Activated CD8-positive, alpha-beta memory T cell treated with anti-CD3 and anti-CD28 coated beads for 4 hours (primary cell): ENCODE measurements at places on chromosomes 16 and 17.

GRCh38 chr17:83002118-83002805 is 77.1 kb upstream of the METRNL start:
- DNase-seq = no peak

- DNase-seq = no peak
These were observed 32.2 kb downstream of the HSD17B2 start for GRCh38 chr16:82067042-82067803.

DNA sequence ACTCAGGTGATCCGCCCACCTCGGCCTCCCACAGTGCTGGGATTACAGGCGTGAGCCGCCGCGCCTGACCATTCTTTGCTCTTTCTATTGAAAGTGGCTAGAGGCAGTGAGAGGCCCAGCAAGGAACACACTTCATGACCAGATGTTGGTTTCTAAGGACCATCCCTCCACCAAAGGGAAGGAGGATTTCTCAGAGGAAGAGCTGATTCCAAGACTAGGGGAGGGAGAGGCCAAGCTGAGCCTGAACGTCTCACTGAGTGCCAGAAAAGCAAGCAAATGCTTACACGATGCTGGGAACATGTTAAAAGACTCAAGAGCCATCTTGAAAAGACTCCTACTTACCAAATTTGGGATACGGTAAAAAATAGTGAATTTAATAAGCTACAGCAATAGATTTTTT is 79.2 kb downstream of the MRM3 start:
- no peak for DNase-seq

DNA sequence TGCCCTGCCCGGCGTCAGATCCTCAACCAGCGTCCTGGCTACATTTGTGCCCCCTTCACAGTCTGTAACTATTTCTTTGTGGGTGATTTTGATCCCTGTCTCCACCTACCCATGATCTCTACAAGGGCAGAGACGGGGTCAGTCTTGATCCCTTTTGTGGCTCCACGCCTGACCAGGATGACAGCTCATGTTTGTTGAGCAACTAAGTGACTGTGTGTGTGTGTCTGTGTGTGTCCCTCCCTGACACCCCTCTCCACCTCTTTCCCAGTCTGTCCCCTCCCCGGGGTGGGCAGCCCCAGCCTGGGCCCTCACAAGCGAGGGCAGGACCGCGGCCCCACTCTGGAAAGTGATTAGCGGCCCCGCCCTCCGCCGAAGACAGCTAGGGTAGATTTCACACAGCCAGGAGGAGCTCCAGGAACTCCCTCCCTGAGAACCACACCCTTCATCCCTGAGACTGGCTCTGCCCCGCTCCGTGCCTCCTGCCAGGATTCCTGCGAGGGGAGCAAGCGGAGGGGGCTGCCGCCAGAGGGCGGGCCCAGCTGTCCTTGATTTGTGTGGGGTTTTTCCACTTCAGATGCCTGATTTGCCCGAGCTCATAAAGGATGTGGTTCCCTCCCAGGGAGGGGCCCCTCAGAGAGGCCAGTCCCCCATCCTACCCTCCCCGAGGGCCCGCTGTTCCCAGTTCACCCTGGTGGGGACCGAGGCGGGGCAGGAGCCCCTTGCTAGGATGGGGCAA is 5.3 kb upstream of the HS3ST6 start:
- no peak for DNase-seq

DNA sequence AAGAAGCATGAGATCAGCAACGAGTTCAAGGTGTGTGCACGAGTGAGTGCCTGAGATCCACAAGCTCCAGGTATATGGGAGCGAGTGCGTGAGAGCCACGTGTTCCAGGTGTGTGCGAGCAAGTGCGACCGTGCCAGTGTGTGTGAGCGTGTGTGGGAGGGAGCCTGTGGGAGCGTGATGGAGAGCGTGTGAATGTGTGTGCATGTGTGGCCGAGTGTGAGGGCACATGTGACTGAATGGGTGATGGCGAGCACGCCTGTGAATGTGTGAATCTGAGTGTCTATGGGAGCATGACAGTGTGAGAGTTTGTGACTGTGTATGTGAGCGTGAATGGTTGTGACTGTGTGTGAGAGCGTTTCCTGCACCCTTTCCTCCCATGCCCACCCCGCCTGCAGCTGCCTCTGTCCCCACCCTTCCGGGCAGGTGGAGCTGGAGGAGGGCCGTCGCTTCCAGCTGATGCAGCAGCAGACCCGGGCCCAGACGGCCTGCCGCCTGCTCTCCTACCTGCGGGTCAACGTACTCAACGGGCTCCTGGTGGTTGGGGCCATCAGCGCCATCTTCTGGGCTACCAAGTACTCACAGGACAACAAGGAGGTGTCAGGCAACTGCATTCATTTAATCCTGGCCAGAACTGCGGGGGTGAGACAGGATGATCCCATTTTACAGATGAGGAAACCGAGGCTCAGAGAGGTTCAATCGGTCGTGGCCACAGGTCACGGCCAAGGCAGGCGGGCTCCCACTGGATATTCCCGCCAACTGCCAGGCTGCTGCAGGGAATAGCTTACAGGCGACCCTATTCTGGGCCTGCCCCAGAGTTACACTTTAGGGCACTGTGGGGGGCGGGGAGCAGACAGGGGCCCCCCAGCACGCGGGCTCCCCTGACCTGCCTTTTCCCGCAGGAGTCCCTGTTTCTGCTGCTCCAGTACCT is 3.7 kb downstream of the TMC8 start:
- DNase-seq = peak; percentile 52

GRCh38 chr17:59676716-59677115 is 30.5 kb downstream of the PTRH2 start:
- DNase-seq = no peak

DNA sequence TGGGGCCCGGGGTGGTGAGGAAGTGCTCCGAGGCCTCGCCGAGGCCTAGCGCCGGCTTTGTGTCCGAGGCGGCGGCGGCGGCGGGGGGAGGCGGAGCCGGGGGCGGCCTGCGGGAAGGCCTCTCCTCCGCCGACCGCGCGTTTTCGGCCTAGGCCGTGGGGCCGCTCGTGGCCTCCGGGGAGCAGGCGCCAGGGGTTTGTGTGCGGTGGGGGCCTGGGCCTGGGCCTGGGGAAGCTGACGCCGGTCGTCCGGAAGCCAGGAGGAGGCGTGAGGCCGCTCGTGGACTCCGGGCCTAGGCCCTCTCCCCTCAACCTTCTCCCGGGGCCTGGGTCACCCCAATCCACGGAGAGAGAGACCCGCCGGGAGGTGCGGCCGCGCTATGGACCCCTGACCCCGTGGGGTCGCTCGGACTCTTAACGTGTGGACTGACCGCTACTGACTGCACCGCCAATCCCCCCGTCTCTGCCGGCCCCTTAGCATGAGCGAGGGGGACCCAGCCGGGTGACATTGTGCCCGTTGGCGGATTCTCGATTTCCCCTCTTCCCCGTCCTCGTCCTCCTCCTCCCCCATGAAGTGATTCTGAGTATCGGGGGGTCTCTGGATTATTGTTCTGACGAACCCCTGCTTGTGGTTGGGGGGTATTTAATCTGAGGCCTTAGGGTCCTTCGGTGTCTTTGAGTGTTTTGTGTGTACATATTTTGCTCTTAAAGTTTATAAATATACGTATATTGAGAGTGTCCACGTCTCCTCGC is 660 bp downstream of the RBBP6 start:
- peak; percentile 19 for DNase-seq

GRCh38 chr17:49511810-49512209 is 16.7 kb downstream of the NGFR start:
- DNase-seq = no peak

DNA sequence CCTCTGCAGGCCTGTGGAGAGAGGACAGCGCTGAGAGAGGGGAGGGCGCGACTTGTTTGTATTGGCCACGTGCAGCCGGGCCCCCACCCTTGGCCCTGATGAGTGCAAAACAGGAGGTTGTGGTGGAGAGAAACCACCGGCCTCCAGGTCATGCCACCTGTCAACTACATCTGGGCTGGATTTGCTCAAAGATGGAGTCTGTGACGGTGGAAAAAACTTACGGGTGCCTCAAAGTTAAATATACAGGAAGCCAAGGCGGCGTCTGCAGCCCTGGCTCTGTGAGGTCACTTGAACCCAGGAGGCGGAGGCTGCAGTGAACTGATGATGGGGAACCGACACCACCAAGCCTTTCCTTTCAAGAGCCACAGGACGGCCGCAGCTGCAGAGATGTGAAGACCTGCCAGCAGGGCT is 15.7 kb downstream of the C16orf74 start:
- DNase-seq = no peak

DNA sequence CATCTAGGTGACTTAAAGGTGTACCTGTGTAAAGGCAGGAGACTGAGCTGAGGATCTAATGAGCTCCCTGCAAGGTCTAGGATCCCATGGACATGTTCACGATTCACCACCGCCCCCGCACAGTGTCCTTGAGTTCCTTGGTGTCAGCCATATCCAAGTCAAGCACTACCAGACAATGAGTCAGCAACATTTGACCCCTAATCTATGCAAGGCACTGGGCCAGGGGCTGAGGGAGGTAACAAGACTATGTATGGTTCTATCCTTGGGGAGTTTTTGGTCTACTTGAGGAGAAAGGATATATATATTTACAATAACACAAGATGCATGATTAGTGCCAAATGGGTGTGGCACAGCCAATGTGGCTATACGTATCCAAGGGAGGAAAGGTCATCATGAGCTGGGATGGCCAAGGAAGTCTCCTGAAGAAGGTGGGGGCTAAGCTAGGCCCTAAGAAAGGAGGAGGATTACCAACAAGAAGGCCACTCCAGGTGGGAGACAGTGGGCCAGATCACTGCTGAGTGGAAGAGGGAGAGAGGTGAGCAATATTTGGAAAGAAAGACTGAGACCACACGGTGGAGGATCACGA is 35.0 kb downstream of the ITGB3 start:
- DNase-seq = no peak

DNA sequence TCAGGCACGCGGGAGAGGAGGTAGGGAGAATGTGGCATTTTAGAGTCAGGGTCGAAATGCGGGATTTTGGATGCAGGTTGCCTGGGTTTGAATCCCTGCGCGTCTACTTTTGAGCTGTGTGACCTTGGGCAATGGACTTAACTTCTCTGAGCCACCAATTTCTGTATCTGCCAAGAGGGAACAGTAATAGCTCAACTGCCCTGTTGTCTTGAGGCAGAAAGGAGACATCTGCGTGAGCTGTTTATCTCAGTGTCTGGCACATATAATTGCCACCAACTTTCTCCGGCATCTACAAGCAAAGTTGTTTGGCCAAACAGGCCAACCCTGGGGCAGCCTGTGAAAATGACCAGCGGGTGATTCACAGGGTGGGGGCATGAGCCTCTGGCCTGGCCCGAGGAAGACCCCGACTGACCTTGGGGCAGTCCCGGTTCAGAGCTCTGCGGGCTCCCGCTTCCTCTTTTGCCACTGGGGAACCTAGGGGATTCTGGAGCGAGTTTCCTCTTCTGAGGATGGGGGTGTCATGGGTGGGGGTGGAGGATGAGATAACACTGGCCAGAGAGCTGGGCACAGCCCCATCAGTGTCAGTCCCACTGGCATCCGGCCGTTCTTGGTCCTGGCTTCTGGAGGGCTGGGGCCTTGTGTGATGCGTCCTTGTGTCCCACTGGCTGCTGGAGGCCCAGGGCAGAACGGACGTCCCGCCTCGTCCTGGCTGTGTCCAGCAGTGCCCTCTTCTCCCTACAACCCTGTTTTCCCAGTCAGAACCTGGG is 1.3 kb downstream of the SNN start:
- DNase-seq = no peak

DNA sequence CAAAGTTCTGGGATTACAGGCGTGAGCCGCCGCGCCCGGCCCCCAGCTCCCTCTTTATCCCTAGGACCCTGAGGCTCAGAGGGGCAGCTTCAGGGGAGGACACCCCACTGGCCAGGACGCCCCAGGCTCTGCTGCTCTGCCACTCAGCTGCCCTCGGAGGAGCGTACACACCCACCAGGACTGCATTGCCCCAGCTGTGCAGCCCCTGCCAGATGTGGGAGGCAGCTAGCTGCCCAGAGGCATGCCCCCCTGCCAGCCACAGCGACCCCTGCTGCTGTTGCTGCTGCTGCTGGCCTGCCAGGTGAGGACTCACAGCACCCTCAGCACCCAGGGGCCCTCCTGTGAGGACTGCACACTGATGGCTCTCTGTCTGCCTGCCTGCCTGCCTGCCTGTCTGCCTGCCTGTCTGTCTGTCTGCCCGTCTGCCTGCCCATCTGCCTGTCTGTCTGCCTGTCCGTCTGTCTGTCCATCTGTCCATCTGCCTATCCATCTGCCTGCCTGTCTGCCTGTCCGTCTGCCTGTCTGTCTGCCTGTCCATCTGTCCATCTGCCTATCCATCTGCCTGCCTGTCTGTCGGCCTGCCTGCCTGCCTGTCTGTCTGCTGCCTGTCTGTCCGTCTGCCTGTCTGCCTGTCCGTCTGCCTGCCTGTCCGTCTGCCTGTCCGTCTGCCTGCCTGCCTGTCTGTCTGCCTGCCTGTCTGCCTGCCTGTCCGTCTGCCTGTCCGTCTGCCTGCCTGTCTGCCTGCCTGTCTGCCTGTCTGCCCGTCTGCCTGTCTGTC is 5.0 kb downstream of the GCGR start:
- no peak for DNase-seq

DNA sequence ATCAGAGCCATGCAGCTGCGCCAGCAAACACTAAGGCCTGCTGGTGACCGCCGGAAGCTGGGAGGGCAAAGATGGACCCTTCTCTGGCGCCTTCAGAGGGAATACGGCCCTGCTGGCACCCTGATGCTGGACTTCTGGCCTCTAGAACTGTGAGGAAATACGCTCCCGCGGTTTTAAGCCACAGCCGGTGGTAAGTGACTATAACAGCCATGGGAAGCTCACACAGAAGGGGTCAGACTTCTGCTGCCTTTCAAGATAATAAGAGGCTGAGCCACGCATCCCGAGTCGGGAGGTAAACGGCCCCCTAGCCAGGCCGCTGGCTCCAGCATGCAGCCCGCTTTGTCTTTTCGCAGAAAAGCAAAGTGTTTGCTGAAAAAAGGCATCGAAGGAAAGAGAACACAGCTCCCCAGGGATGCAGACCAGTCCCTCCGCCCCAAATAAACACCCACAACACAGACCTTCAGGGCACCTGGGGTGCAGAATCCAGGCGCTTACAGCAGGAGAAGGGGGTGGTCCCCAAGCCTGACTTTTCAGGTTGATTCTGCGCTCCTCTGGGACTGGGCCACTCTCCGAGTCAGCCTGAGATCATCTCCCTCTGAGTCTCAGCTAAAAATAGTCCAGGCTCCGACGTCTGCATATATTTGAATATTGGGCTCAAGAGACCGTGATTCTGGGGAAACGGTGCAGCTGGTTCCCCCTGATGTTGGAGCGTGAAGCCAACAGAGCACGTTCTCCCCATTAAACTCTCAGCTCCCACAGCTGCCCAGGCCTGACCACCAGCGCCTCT is 89.7 kb downstream of the MGAT5B start:
- no peak for DNase-seq

DNA sequence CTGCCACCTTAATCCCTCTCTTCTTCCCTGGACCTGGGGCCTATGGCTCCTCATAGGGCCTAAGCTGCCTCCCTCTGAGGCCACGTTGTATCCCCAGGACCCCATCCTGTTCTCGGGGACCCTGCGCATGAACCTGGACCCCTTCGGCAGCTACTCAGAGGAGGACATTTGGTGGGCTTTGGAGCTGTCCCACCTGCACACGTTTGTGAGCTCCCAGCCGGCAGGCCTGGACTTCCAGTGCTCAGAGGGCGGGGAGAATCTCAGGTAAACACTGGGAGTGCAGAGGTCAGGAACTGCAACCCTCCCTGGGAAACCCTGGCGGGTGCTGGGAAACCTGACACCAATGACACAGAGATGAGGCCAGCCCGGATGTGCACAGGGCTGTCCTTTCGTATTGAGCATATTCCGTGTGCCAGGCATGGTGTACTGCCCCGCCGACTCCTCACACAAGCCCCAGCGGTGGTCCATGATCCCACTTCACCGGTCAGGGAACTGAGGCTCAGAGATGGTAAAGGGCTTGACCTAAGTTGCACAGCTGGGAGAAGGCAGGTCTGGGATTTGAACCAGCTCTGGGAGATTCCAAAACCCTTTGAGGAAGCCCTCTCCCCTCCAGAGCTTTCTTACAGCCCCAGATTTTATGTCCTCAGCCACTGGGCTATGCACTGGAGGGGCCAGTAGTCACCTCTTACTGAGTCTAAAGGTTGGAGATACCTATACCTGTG is 22.9 kb downstream of the ANKRD40 start:
- DNase-seq = no peak
